ENCODE measurements at places on chromosomes 2 and 18.
A peak's percentile ranks its signal among the peaks of the same experiment; 100 is the strongest.

DNA sequence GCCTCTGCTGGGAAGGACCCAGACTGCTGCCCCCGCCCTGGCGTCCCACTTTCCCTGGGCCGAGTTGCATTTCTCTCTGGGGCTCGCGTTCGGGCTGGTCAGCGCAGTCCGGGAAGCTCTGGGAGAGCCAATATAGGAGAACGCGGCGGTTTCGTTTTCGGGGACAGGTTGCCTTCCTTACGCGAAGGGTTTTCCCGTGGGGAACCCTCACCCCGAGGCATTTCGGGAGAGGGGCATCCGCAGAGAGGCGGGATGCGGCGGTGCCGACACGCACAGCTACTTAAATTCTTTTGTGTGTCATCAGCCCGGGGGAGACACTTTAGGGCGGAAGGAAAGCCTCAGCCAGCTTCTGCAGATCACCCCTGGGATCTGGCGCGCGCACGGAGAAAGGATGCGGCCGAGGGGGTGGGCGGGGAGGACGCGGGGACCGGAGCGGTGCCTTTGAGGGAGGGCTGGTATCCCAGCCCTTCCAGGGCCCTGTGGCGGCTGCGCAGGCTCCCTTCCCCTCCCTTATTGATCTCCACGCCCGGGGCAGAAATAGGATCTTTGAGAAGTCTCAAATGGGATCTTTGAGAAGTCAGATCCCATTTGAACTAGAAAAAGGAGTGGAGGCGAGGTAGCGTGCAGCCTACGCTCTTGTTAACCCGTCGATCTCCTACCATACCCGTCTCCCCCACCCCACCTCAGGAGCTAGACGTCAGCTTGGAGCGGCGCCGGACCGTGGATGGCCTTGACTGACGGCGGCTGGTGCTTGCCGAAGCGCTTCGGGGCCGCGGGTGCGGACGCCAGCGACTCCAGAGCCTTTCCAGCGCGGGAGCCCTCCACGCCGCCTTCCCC lies 1.2 kb downstream of the GATA6 start:
- peak; percentile 8 for DNase-seq

DNA sequence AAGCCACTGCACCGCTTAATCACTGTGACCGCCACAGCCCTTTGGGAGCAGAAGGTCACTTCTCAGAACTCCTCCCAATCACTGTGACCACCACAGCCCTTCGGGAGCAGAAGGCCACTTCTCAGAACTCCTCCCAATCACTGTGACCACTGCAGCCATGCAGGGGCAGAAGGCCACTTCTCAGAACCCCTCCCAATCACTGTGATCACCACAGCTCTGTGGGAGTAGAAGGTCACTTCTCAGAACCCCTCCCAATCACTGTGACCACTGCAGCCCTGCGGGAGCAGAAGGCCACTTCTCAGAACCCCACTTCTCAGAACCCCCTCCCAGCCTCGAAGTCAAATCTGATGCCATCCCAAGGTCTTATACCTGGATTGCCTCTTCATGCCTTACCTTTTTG lies 56.8 kb upstream of the DAPL1 start:
- no peak for DNase-seq

GRCh38 chr2:157540102-157540501 lies 88.6 kb downstream of the ACVR1C start:
- DNase-seq, result no peak

- DNase-seq, result no peak
Measured at GRCh38 chr18:49959176-49959575, 145.8 kb upstream of the ACAA2 start.

- no peak for DNase-seq
Measured at GRCh38 chr2:59395119-59395518, 1154.0 kb upstream of the FANCL start.

DNA sequence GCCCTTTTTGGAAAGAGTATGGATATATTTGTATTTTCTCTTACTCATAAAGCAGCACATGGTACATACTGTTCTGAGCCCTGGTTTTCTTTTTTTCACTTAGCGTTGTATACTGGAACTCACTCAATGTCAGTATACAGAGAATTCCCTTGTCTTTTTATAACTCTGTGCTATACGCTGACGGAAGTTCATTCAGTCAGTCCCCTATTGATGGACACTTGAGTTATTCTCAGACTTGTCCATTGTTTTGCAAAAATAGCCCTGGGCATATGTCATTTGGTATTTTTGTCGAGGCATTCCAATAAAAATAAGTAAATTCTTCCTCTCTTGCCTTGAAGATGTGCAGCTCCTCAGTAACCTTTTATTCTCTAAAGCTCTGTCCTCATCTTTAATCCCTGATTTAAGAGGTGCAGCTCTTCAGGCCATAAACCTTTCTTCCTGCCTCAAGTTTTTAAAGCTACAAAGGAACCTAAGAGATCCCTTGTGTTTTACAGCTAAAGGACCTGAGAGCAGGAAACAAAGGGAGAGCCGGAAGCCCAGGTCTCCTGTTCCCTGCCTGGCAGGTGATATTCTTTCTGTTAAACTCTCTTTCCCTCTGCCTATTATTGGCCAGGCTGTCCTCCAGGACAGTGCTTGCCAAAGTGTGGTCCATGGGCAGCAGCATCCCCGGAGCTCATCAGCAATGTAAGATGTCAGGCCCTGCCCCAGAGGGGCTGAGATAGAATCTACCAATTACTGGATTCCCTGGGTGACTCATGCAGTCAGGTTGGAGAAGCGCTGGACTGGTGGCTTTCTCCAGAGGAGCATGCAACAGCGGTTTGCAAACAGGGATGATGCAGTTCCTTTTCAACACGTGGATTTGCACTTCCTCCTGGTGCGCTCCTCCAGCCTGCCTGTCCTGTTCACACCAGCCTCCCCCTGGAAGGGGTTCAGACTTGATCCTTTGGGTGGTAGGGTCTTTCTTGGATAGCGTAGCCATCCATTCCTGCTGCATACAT lies 158.0 kb downstream of the NEDD4L start:
- DNase-seq, result no peak

GRCh38 chr2:185507719-185508118 lies 230.9 kb upstream of the FSIP2 start:
- no peak for DNase-seq

DNA sequence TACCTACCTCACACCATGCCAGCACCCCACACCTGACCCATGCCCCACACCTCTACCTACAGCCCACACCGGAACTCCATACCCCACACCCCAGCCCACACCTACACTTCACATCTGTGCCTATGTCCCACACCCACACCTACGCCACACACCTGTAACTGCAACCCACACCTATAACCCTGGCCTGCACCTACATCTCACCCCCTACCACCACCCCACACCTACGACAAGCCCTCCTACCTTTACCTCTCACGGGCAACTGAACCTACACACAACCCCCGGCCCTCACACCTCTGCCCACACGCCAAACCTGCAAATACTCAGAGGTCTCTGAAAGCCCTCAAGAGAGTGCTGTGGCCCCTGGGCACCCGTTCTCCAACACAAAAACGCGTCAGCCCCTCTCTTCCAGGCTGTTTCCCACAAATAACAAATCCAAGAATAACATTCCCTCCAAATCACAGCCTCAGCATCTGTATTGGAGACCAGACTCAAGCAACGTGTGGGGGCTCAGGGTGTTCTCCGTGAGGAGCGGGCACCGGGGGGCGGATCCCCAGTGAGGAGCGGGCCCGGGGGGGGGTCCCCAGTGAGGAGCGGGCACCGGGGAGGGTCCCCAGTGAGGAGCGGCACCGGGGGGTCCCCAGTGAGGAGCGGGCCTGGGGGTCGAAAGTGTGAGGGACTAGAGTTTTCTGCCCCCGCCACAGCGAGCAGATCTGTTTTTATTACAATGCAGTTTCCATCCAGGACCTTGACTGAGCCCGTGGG lies 33.4 kb downstream of the SLC66A2 start:
- no peak for DNase-seq

DNA sequence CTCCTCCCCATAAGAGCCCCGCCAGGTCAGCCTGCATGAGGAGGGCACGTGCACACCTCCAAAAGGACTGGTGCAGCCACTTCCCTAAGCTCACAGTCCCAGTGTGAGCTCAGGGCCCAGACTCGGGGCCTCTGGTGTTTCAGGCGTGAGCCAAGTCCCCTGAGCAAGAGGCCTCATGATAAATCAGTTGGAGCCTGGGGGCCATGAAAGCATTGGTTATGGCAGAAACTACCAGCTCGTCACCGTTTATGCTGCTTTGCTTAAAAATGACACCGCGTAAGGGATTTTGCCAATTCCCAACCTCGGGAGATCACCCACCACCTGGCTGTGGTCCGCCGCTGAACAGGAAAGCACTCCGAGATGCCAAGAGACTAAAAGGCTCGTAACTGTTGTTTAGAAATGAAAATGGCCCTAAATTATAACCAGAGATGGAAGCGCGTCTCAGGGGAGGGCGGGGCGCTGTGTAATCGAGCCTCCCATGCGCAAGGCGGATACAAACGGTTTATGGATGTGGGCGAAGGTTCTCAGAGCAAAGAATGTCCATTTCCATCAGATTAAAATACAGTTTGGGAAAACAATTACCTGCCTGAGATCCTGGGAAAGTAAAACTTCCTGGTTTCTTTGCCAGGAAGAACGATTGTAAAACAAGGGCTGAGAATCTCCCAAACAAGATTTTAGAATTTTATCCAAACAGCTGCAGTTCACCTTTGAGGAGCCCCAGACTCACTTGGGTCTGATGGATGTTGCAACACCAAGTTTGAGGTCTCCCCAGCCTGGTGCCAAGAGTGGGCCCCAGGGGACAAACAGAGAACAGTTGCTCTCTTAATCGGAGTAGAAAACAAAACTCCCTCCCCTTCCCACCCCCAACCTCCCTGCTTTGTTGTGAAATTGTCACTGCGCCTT lies 141.4 kb downstream of the BCL2 start:
- peak; percentile 28 for DNase-seq

- no peak for DNase-seq
Measured at GRCh38 chr2:217070611-217071010, 210.7 kb upstream of the TNP1 start.

DNA sequence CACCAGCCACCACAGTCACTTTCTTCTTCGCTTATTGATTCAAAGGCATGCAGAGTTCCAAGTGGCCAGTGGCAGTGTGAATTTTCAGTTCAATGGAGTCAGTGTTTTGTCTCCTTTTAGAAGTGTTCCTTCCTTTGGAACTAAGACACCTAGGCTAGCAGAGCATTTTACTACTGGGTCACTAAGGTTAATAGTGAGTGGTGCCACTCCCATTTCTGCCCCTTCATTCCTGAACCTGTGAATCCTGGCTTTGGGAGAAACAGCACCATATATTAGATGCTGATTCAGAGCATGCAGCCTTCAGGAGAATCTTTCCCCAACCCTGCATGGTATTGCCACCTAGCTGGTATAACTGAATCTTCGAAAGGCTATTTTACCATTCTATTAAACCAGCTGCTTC lies 312.7 kb downstream of the HRH4 start:
- no peak for DNase-seq

DNA sequence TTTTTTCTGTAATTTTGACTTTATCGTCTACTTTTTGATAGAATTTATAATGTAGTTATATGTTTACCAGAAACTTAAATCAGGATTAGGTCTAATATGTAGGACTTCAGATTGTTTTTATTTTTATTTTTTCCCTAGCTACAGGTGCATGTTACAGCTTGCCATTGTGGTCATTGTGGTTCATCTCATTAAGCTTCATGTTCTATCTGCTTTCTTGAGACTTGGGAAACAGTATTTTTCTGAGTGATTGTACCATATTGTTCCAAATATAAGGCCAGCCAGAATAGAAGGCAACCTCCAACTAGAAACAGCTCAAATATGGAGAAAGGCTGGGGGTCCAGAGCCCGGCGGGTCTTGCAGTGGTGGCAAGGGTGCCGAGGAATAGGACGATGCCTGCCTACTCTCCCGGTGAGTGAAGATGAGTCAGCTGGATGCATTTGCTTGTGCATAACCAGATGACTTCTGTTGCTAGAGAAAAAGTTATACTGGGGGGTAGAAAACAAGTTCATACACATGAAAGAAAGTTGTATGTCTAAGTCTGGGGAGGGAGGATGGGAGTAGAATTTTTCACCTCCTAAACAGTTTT lies 188.4 kb downstream of the CCDC85A start:
- DNase-seq, result no peak

DNA sequence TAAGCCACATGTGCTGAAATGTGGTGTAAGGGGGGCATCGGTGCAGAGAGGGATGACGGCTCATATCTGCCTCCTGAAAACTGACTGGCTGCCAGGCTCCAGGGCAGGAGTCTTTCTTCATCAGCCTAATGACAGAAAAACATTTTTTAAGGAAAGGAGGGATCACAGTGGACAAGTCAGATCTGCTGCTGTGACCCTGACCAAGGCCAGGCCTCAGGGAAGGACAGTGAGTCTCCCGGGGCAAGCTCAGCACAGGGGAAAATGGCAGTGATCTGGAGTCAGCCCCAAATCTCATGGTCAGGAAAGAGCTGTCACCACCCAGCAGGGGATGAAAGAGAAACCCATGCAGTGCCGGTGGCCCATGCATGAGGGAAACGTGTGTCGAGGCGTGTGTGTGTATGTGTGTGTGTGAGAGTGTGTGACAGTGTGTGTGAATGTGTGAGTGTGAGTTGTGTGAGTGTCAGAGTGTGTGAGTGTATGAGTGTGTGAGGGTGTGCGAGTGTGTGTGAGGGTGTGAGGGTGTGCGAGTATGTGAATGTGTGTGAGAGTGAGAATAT lies 134.5 kb downstream of the INHBB start:
- DNase-seq, result no peak

GRCh38 chr2:78940998-78941397 lies 84.5 kb upstream of the REG3G start:
- DNase-seq, result no peak

GRCh38 chr2:179898873-179899272 lies 37.5 kb upstream of the ZNF385B start:
- no peak for DNase-seq
